ENCODE measurements at places on chromosomes 16 and 17. TPM values are rescaled to one million over a fixed set of nuclear protein-coding genes. Genes with fewer than 3 reads are reported as not detected.
A peak's percentile ranks its signal among the peaks of the same experiment; 100 is the strongest.

- no peak for DNase-seq
- H3K4me3 ChIP-seq = no peak overlapping the region
- no peaks in the 10 kb centered on the region for H3K4me1 ChIP-seq
- H3K36me3 ChIP-seq = no peaks in the 10 kb centered on the region
- no peaks in the 10 kb centered on the region for H3K27me3 ChIP-seq
- no peak overlapping the region for H3K27ac ChIP-seq
These were observed 83.9 kb downstream of the YPEL2 start for GRCh38 chr17:59415397-59415796.

GRCh38 chr17:82081546-82081945 is 15.9 kb upstream of the DUS1L start:
- no peak overlapping the region for H3K4me3 ChIP-seq
- no peaks in the 10 kb centered on the region for H3K4me1 ChIP-seq
- no peak for DNase-seq
- no peak overlapping the region for H3K27ac ChIP-seq
- H3K36me3 ChIP-seq = peaks cover 81% of the 10 kb centered on the region
- H3K27me3 ChIP-seq = no peaks in the 10 kb centered on the region

- H3K27ac ChIP-seq = no peak overlapping the region
- DNase-seq = no peak
- no peaks in the 10 kb centered on the region for H3K27me3 ChIP-seq
- H3K4me1 ChIP-seq = peaks cover 10% of the 10 kb centered on the region
These were observed 3.3 kb downstream of the ITGA2B start for GRCh38 chr17:44386182-44386525.

GRCh38 chr16:55328611-55329569 is 4.9 kb downstream of the IRX6 start:
- H3K4me1 ChIP-seq = peaks cover 3% of the 10 kb centered on the region
- no peak overlapping the region for H3K27ac ChIP-seq
- peaks cover 79% of the 10 kb centered on the region for H3K27me3 ChIP-seq
- no peak overlapping the region for H3K4me3 ChIP-seq
- no peak for DNase-seq

The CCDC200 gene
- total RNA-seq = not detected

- no peaks in the 10 kb centered on the region for H3K36me3 ChIP-seq
- no peaks in the 10 kb centered on the region for H3K27me3 ChIP-seq
- H3K4me1 ChIP-seq = no peaks in the 10 kb centered on the region
- H3K4me3 ChIP-seq = no peak overlapping the region
- no peak overlapping the region for H3K27ac ChIP-seq
- DNase-seq = no peak
These were observed 27.8 kb downstream of the PLXDC1 start for GRCh38 chr17:39123627-39124026.

The OR1A1 gene
- not detected for total RNA-seq

The ERCC4 gene
- 9.6 TPM for total RNA-seq

The LUC7L3 gene
- total RNA-seq = 105 TPM

The MMP25 gene
- 12.8 TPM for total RNA-seq

- H3K36me3 ChIP-seq = no peaks in the 10 kb centered on the region
- H3K4me3 ChIP-seq = no peak overlapping the region
- peak; percentile 62 for DNase-seq
- no peaks in the 10 kb centered on the region for H3K27me3 ChIP-seq
- H3K4me1 ChIP-seq = peaks cover 4% of the 10 kb centered on the region
- H3K27ac ChIP-seq = no peak overlapping the region
These were observed 48.2 kb downstream of the METRNL start for GRCh38 chr17:83127431-83128160.

GRCh38 chr16:65392806-65393565 is 271.1 kb upstream of the CDH11 start:
- H3K27ac ChIP-seq = no peak overlapping the region
- no peak for DNase-seq
- no peaks in the 10 kb centered on the region for H3K4me1 ChIP-seq
- no peak overlapping the region for H3K4me3 ChIP-seq
- H3K36me3 ChIP-seq = no peaks in the 10 kb centered on the region

The SLC6A4 gene
- 72.9 TPM for total RNA-seq

- no peak overlapping the region for H3K4me3 ChIP-seq
- peaks cover 8% of the 10 kb centered on the region for H3K4me1 ChIP-seq
- DNase-seq = no peak
- H3K36me3 ChIP-seq = peaks cover 84% of the 10 kb centered on the region
- no peak overlapping the region for H3K27ac ChIP-seq
These were observed 11.4 kb downstream of the LIMD2 start for GRCh38 chr17:63688396-63689020.

DNA sequence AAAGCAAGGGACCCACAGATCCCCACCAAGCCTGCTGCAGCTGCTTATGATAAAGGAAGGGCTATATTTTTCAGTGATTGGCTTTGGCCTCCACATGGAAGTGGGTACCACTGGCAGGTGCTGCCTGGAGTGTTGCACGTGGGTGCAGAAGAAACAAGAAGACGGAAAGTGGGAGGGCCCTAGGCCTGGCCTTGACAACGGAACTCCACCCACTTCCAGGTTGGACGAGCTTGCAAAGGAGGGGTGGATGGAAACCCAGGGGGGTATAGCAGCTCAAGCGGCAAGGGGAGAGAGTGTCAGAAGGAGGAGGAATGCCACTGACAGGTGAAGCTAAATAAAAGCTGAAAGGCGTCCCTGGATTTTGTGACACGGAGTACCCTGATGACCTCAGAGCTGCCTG is 20.3 kb downstream of the TRIM25 start:
- no peak for DNase-seq
- H3K27me3 ChIP-seq = no peaks in the 10 kb centered on the region
- peaks cover 99% of the 10 kb centered on the region for H3K36me3 ChIP-seq
- H3K4me1 ChIP-seq = no peaks in the 10 kb centered on the region
- H3K4me3 ChIP-seq = no peak overlapping the region

The IRX5 gene
- 23.3 TPM for total RNA-seq

DNA sequence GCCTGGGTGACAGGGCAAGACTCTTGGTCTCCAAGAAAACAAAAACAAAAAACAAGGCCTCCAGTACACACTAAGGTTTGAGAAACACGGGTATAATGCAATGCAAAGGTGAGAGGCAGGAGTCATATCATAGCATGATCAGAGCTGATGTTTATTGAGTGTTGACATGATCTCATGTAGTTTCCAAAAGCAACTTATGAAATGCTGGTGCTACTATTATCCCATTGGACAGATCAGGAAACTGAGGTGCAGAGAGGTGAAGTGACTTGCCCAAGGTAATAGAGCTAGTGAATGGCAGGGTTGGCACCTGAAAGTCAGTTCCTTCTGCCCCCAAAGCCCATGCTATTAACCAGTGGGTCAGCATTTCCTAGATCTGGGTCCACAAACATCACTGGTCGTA is 3.1 kb upstream of the NPIPB7 start:
- no peak overlapping the region for H3K4me3 ChIP-seq
- DNase-seq = no peak
- H3K27ac ChIP-seq = no peak overlapping the region
- H3K27me3 ChIP-seq = no peaks in the 10 kb centered on the region
- H3K36me3 ChIP-seq = peaks cover 73% of the 10 kb centered on the region

All from upper lobe of right lung (tissue), 1 donor.